ENCODE measurements at places on chromosomes 3 and 15.

- H3K36me3 ChIP-seq, result no peaks in the 10 kb centered on the region
- no peak overlapping the region for H3K4me3 ChIP-seq
- DNase-seq, result no peak
- no peaks in the 10 kb centered on the region for H3K27me3 ChIP-seq
- no peaks in the 10 kb centered on the region for H3K4me1 ChIP-seq
Measured at GRCh38 chr3:195708061-195708460, 12.7 kb upstream of the MUC20 start.

- H3K4me3 ChIP-seq, result no peak overlapping the region
- no peaks in the 10 kb centered on the region for H3K27me3 ChIP-seq
- H3K4me1 ChIP-seq, result no peaks in the 10 kb centered on the region
- H3K36me3 ChIP-seq, result no peaks in the 10 kb centered on the region
Measured at GRCh38 chr3:49657208-49657915, 16.8 kb upstream of the APEH start.

DNA sequence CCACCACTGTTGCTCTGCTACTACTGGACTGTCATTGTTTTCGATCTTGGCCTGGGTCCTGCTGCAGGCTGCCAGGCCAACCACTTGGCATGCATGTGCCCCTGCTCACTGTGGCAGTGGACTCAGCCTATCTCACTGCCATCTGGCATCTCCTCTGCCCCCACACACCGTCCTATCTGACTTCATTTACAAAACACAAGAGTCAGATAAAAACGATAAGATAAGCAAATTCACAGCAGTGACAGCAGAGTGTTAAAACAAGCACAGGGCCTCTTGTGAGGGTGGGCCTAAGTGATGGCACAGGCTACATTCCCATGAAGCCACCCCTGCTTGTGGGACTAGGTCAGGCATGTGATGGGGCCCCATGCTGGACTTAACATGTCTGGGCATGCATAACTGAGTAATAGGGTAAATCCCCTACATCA lies 68.1 kb downstream of the CRYGS start:
- H3K4me3 ChIP-seq, result no peak overlapping the region
- DNase-seq, result no peak
- H3K27ac ChIP-seq, result no peak overlapping the region
- H3K27me3 ChIP-seq, result no peaks in the 10 kb centered on the region
- no peaks in the 10 kb centered on the region for H3K36me3 ChIP-seq

- H3K27me3 ChIP-seq, result no peaks in the 10 kb centered on the region
- no peaks in the 10 kb centered on the region for H3K36me3 ChIP-seq
- H3K4me3 ChIP-seq, result no peak overlapping the region
- DNase-seq, result no peak
Measured at GRCh38 chr3:29317659-29318173, 36.8 kb downstream of the RBMS3 start.

GRCh38 chr15:84761607-84762131 lies 13.3 kb downstream of the ZNF592 start:
- no peaks in the 10 kb centered on the region for H3K27me3 ChIP-seq
- DNase-seq, result no peak
- no peaks in the 10 kb centered on the region for H3K4me1 ChIP-seq

DNA sequence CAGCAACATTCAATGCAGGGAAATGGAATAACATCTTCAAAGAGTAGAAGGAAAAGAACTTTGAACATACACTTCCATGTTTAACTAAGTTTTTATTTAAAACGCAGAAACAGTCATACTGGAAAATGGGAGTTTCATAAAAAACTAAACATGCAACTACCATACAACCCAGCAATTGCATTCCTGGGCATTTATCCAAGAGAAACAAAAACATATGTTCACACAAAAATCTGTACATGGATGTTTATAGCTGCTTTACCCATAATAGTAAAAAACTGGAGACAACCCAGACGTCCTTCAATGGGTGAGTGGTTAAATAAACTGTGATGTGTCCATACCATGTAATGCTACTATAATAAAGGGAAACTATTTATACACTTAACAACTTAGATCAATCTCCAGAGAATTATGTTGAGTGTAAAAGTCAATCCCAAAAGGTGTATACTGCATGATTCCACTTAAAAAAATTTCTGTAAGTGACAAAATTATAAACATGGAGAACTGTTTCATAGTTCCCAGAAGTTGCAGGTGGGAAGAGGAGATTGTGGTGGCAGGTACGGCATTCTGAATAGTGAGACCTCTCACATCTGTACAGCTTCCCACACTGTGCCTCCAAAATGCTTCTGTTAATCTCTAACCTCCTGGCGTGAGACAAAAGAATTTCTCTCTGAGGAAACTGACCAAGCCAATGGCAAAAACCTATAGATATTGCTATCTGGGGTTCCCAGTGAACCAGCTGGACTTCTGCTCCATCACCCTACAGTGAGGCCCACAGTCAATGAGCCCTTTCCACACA lies 23.1 kb downstream of the ISG20 start:
- no peaks in the 10 kb centered on the region for H3K36me3 ChIP-seq
- no peak for DNase-seq
- no peak overlapping the region for H3K27ac ChIP-seq
- H3K4me1 ChIP-seq, result peaks cover 6% of the 10 kb centered on the region

DNA sequence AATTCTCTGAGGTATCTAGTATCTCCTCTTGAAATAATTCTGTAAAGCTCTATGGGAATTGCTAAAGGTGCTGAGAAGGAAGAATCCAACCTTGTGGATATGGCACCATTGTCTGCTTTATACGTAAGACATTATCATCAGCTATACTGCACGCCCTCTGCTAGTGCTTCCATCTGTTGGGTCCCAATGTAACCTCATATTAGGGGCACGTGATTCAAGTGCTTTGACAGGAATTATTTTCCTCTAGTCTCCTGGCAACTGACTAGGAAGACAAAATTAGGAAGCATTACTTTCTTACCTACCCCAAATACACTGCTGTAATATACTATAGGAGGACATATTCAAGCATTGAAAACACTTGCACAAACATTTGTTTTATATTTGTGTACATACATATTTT lies 24.0 kb downstream of the COPS2 start:
- no peaks in the 10 kb centered on the region for H3K4me1 ChIP-seq
- no peaks in the 10 kb centered on the region for H3K27me3 ChIP-seq
- H3K27ac ChIP-seq, result no peak overlapping the region
- no peak for DNase-seq

- H3K36me3 ChIP-seq, result no peaks in the 10 kb centered on the region
- no peaks in the 10 kb centered on the region for H3K4me1 ChIP-seq
- H3K4me3 ChIP-seq, result no peak overlapping the region
- no peak overlapping the region for H3K27ac ChIP-seq
Measured at GRCh38 chr3:65493371-65493882, 545.3 kb downstream of the MAGI1 start.

DNA sequence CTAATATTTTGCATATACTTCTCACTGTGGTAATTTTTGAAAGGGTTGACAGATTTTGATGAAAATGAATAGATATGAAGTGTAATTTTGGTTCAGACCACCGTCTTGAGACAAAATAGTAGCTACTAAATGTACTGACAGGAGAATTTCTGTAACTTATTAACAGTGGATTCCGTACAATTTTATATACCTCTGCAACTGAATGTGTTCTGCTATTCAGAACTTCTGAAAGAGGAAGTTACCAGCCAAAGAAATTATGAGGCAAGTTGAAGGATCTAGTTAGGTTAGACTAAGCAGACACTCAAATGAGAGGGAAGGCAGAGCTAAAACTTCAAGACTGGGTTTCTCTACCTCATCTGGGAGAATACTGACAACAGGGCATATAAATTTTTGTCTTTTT lies 29.4 kb downstream of the GAP43 start:
- H3K36me3 ChIP-seq, result no peaks in the 10 kb centered on the region
- peaks cover under 1% of the 10 kb centered on the region for H3K4me1 ChIP-seq
- H3K4me3 ChIP-seq, result no peak overlapping the region
- H3K27ac ChIP-seq, result no peak overlapping the region

GRCh38 chr3:140365872-140366697 lies 311.8 kb upstream of the TRIM42 start:
- no peak for DNase-seq
- H3K4me3 ChIP-seq, result no peak overlapping the region
- H3K36me3 ChIP-seq, result no peaks in the 10 kb centered on the region
- H3K27me3 ChIP-seq, result peaks cover 18% of the 10 kb centered on the region
- H3K27ac ChIP-seq, result no peak overlapping the region

Measured in HCT116 (cell line).